ENCODE measurements at places on chromosomes 4 and X.

GRCh38 chr4:1055721-1056590 lies 44.5 kb downstream of the FGFRL1 start:
- DNase-seq, result no peak

- DNase-seq, result peak; percentile 56
These were observed 231.8 kb upstream of the GPRIN3 start for GRCh38 chr4:89539374-89539773.

GRCh38 chr4:144969821-144970220 lies 128.2 kb downstream of the ANAPC10 start:
- DNase-seq, result no peak

DNA sequence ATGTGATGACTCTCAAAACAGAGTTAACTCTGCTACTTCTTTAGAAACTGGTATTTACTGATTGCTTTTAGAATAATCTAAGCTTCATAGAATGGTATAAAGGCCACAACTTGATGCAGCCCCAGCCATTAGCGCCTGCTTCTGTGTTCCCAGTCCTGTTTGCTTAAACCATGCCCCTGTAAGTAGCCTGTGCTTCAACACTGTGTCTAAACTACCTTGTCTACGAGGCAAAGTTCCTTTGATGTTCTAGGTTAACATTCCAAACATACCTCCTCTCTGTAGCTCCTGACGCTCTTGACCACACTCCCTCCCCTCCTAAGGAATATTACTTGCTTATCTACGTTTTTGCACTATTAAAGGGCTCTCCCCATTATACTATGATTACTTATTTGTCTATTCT lies 352.5 kb upstream of the ADGRL3 start:
- DNase-seq, result no peak

DNA sequence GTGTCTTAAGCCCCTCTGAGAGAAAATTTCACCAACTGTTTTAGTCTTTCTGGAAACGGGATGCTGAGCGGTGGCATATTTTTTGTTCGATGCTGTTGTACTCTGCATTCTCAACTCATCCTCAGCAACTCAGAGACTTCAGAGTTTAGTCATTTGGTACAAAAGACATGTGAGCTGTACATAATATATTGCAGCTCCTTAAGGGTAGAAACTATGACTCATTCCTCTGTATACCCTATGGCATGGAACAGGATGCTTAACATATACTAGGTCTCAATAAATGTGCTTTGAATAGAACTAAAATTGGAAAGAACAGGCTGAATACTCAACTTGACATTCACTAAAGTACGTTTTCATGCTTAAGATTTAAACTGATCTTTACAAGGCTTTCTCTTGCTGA lies 130.5 kb upstream of the SLITRK2 start:
- DNase-seq, result no peak

GRCh38 chr4:65646136-65646535 lies 24.2 kb downstream of the EPHA5 start:
- no peak for DNase-seq

GRCh38 chr4:7622371-7622770 lies 187.6 kb upstream of the PSAPL1 start:
- DNase-seq, result no peak

GRCh38 chr4:2072971-2073807 lies 14.1 kb downstream of the NAT8L start:
- DNase-seq, result no peak

DNA sequence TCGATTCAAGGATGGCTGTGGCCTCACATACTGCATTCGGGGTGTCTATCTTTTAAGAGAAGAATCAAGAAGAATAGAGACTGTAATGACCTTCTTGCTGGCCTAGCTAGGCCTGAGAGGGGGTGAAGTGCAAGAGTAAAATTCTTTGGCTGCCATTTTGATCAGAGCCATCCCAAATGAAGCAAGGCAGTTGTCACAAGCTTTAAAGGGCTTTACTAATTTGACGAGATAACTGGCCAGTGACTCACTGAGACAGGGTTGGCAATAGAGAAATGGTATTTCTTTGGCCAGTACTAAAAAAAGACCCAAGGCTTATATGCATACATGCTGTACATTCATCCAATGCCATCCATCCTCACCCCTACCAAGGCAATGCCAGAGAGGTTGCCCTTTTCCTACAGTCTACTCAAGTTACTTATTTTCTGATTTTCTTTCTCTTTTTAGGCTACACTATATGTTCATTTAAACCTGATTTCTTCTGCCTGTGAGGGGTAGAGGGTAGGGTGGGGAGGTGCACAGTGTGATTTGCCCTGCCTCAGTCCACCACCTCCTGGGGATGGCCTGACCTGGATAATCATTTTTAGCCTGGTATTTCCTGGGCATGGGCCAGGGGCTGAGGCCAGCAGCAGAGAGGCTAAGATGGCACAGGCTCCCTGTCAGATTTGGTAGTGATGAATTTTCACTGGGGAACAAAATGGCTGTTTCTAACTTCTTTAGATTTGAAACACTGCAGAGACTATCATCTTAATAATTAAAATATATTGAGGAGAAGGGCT lies 32.2 kb downstream of the ATG4A start:
- no peak for DNase-seq

DNA sequence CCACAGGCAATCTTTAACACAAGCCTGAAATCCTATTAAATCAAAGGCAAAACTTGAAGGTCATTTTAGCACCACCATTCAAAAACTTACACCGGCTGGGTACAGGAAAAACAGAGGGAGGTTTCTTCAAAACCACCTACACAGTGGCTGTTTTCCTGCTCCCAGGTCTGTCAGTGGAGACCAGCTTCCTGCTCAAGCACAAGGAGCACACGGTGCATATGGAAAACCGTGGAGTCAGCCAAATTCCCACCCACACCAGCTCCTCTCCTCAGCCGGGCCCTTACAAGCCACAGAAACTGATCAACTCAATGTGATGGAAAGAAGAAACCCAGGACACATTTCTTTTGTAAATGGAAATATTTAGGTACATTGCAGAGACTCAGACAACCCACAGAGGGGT lies 14.3 kb upstream of the FAM241A start:
- DNase-seq, result no peak

- DNase-seq, result no peak
These were observed 878.8 kb downstream of the C4orf33 start for GRCh38 chr4:129974730-129975129.

- DNase-seq, result no peak
These were observed 17.2 kb downstream of the SLC39A8 start for GRCh38 chr4:102328045-102328444.

DNA sequence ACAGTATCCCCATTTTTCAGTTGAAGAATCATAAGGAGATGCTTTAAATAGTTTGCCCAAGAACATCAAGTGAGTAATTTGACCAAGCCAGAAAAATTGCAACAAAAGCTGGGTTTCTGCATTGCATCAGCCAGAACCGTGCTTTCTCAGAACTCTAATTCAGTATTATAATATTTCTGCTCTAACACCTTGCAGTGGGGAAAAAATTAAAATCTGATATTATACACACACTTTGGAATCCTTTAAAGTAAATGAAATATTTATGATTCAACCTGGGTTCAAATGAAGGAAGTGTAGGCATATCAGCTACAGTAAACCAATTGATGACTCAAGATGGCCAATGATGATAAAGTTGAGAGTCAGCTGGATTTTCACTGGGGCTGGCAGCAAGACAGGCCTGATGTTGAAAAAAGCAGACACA lies 387.6 kb upstream of the ZFP42 start:
- peak; percentile 73 for DNase-seq

DNA sequence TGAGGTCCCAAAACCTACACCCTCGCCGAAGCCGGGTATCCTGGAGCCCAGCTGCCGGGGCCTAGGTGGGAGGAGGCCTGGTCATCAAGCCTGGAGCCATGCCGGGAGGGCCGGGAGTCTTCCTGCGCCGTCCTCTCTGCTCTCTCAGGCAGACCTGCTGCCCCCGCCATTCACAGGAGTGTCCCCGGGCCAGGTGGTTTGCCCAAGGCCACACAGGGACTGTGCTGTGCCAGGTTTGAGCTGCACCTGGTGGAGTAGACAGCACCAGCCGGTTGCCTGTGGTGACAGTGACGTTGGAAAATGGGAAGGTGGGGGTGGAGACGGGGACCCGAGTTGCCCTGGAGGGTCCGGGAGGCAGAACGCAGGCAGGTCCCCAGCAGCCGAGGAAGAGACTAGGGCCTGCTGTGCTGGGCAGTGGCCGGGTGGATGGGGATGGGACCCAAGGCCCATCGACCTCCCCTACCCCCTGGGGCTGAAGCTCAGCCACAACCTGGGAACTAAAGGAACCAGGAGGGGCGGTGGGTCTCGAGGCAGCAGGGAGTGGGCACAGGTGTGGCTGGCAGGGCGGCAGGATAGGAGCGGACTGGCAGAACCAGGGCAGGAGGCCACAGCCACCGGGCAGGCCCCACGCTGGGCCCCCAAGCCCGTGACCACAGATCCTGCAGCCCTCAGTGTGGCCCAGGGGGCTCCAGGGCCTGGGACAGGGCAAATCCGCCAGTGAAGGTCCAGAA lies 9.5 kb downstream of the DOK7 start:
- DNase-seq, result no peak

DNA sequence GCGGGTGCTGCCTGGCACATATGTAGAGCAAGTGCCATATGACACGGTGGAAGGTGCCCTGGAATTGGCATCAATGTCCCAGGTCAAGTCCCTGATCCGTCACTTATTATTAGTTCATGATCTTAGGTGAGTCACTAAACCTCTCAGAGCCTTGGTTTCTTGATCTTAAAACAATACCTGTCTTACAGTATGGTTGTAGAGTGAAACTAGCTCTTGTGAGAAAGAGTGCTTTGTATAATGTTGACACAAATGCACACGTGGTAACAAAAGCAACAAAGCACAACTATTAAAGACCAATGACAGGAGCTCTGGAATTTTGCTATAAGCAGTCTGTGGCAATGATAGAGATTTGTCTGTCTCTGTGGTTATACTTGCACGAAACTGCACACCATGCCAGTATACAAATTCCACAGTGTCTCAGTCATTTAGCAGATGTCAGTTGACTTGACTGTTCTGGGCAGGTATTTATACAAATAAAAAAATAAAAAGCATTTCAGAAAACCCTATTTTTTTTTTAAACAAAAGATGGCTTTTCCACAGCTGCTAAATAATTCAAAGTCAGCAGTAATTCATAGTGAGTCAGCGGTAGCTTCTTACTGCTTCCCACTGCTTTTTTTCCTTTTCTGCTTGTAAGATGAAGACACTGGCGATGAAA lies 19.7 kb upstream of the ACSL1 start:
- peak; percentile 68 for DNase-seq

DNA sequence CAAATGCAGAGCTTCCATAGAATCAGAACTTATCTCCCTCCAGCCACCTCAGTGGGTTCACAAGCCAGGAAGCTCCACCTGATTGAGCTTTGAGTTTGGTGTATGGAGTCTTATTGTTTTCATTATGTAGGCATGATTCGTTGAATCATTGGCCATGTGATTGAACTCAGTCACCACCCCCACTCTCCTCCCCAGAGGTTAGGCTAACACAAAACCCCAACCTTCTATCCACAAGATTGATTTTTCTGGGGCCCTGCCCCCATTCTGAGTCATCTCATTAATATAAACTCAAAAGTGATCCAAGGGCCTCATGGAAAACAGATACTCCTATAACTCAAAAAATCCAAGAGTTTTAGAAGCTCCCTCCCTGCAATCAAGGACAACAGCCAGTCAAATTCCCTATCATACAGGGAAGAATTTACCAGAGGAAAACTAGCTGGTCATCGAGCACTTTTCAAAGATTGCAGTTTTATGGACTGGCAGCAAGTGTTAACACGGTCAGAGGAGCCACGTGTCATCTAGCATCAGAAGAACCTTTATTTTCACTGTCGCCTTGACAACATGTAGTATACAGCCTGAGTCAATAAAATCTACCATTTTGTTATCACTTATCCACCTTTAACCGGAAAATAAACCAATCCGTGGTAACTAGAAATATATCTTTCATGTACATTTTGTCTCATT lies 35.9 kb upstream of the GUCY1B1 start:
- peak; percentile 50 for DNase-seq

DNA sequence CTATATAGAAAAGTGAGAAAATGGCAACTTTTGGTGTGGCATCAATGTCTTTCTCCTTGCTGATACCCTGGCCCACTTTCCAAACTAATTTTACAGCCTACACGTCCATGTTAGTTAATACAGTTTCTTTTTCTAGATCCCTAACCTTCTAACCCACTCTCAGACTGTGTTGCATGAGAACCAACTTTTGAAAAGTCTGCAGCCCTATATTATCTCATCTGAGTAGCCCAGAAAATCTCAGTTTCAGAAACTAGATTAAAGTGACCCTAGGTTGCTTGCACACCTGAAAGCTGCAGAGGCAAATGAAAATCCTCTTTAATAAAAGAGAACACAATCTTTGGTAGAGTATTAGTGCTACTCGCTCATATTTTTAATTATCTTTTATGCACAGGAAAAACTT lies 371.6 kb upstream of the EMCN start:
- no peak for DNase-seq

GRCh38 chrX:9207142-9207541 lies 173.2 kb upstream of the FAM9B start:
- no peak for DNase-seq

All from AG04450 (cell line).